ENCODE measurements at places on chromosomes 3 and 15.

- no peak for DNase-seq
Observed at GRCh38 chr3:9347887-9348286, 15.0 kb upstream of the THUMPD3 start.

DNA sequence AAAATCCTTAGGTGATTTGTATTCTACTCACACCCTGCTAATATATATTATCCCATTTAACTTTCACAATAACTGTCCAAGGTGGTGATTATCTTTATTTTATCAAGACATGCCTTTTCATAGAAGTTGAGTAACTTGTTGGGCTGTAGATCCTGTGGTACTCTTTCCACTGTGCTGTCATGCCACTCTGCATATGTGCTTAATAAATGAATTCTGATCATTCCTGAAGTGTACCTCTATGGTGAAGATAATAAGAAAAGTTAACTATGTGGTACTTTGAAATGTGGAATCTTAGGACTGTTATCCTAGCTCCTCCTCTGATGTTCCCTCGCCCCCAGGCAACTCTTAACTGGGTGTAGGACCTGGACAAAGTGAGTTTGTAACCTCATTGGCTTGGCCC lies 5.2 kb downstream of the SNRK start:
- no peak for DNase-seq

- no peak for DNase-seq
Observed at GRCh38 chr3:58535531-58536500, 1.2 kb downstream of the ACOX2 start.

DNA sequence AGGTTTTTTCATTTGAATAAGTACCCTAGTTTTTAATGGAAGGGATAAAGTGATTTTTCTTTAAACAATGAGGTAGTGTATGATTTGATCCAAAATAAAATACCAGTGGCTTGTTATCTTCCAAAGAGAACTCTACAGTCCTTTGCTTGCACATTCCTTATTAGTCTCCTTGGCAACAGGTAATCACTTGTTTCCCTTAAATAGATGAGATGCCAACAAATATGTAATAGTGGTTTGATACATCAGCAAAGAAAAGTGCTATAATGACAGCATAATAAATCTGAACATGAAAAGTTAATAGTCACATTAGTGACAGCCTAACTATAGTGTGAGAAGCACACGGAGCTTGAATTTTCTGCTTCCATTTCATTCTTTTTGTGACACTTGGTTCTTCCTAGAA lies 360.2 kb downstream of the ZNF385D start:
- no peak for DNase-seq

GRCh38 chr15:43330780-43331087 lies 361 bp upstream of the LCMT2 start:
- DNase-seq: no peak

Data from T-helper 1 cell (primary cell).